ENCODE measurements at places on chromosomes 3 and 15.
A peak's percentile ranks its signal among the peaks of the same experiment; 100 is the strongest.

DNA sequence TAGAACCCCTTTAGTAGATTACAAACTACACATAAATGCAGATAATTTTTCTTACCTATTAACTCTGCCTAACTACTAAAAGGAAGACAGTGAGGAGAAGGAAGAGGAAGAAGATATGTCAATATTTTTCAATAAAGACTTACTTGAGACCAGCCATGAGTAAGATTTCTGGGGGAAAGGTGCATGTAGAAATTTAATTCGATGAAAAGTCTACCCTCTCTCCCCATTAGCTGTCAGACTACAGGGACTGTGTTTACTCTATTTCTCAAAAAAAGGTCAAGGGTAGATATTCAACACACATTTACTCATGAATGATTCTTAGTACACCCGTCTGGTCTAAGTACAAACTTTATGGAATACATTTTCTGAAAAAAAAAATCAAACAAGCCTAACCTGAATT is 6.8 kb downstream of the TSPAN3 start:
- DNase-seq: no peak

DNA sequence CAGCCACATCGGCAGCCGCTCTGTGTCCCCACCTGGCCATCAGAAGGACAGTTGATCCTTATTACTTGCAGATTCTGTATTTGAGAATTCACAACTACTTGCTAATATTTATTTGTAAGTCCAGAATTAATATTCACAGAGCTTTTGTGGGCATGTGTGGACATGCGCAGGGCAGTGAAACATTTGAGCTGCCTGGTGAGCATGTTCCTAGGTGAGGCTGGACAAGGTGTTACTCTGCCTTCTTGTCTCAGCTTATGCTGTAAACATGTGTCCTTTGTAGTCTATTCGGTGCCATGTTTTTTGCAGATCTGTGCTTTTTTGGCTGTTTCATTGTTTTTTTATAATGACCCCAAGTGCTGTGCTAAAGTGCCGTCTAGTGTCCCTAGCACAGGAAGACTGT is 15.6 kb downstream of the FAH start:
- DNase-seq: no peak

- peak; percentile 88 for DNase-seq
Measured at GRCh38 chr15:83207660-83208366, at the start of gene HDGFL3. TSS of gene HDGFL3 (minus strand) at chr15:83207823. CDS start at chr15:83207414, 409 bp downstream.

DNA sequence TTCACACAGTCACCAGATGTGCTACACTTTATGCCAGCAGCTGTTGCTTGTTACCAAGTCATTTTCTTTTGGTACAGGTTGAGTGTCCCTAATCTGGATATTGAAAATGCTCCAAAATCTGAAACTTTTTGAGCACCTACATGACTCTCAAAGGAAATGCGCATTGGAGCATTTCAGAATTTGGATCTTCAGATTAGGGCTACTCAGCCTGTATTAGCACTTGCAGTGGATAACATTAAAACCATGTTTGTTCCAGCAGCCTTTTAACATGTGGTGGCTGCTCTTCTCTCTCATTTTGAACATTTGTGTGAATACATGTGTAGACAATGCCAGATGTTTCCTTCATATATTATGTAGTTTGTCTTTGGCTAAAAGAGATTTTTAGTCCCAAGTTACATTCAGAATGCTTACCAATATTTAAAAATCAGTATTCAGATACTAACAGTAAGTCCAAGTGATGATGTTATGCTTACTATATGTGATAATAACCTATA is 230.9 kb upstream of the UBE2E1 start:
- no peak for DNase-seq

- no peak for DNase-seq
Measured at GRCh38 chr3:157618075-157618760, 115.0 kb upstream of the VEPH1 start.

DNA sequence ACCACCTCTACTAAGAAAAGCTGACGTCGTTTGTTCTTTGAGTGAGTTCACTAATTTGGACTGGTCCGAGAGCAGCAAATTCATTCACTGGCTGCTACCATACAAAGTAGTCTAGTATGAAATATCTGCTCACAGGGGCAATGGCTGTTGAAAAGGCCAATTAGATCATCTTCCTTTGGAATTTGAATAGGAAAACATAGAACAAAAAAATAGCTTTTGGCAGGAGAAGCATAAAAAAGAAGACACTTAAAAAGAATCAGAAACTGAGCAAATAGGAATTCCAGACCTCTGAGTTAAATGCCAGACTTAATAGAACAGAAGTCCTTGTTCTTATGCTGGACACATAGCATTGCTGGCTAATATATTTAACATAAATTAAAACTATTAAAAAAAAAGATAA is 159.3 kb downstream of the IL1RAP start:
- DNase-seq: no peak

DNA sequence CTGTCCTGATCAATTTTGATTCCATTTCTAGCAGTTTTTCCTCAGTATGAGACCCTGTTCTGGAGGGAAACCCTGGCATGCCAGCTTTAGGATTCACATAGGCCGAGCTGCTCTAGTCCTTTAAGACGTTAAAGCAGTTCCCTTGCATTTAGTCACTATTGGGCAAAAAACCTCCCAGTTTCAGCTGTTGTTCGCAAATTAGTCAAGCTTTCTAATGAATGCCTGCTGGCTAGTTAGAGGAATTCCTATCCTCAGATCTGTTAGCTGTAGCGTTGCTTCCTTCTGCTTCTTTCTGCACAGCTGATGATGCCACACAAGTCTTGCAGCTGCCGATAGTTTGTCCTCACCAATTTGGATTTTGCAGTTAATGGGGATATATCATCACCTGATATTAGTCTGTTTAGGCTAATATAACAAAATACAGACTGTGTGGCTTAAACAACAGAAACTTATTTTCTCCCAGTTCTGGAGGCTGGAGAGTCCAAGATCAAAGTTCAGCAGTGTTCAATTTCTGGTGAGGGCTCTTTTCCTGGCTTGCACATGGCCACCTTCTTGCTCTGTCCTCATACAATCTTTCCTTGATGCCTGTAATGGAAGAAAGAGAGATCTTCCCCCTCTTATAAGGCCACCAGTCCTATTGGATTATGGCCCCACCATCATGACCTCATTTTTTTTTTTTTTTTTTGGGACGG is 7.5 kb upstream of the UBL7 start:
- no peak for DNase-seq

DNA sequence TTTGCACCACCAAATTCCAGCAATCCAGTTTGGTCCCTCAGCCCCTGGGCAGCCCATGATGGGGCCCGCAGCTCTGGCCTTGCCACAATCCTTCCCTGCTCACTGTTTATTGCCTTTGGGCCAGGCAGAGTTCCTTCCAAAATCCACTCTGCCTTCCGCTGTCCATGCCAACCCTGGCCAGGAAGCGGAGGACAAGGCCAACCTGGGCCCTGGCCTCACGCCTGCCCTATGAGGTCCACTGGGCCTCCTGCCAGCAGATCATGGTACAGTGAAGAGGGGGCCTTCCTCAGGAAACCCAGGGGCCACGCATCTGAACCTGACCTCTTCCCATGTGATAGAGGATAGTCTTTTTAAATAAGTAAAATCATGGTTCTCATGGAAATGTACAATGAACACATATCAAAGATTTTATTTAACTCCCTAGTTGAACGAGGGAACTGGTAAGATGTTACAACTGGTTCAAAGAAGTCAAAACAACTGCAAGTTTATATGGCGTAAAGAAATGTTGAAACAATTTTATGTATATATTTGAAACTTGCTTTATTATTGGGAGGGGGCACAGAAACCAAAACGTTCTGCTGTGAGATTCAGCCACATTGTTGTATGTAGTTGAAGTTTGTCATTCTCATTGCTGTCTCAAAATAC is 95.8 kb upstream of the TNFAIP8L3 start:
- DNase-seq: no peak

- DNase-seq: peak; percentile 63
Measured at GRCh38 chr3:49882166-49882565, 12.5 kb upstream of the CAMKV start.

GRCh38 chr3:136332302-136332701 is 82.2 kb downstream of the PCCB start:
- DNase-seq: no peak

DNA sequence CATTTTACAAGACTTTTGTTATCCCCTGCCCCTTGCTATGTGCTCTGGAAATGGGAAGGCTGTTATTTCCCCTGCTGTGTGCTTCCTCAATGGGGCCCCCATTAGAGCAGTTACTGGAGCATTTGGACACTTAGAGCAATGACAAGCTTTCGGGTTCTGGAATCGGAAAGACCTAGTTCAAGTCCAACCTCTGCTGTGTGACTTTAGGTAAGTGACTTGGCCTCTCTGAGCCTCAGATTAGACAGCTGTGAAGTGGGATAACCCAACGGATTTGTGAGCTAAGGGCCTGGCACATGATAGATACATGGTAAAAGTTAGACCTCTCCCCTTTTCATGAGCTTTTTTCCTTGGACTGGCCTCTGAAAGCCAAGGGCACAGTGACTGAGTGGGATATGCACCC is 84.0 kb upstream of the SEC13 start:
- no peak for DNase-seq

GRCh38 chr15:53843166-53843565 is 83.7 kb upstream of the WDR72 start:
- DNase-seq: no peak

- no peak for DNase-seq
Measured at GRCh38 chr3:117278424-117279190, 569.0 kb downstream of the TUSC7 start.

DNA sequence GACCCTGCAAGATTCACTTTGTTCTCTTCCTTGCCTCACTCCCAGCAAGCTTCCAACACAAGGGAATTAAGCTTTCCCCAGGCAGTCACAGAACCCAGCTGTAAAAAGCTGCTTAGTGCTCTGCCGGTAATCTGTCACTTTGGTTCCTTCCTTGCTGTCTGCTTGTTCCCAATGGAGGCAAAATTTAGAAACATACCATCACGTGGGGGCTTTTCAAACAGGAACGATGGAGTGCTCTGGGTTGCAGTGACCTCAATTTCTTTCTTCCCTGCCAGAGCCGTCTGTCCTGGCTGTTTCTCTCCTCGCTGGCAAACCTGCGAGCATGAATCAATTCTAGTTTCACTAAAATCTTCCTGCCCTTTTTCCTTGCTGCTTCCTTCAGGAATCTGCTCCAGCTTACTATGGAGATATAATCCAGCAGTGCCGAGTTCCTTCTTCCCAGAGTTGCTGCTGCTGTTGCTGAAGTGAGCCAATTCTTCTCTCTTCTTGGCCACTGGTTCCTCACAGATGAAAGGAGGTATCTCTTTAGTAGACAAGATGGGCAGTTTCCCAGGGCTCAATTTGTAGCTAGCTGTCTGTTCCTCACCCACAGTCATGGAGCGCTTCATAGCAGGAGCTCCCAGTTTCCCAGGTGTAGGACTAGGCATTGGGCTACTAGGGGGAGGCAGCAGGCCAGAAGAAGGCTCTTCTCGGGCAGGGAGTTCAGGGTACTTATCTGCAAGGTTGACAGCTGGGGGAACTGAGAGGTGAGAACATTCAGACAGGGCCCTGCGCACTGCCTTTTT is 88.1 kb downstream of the DHX30 start:
- DNase-seq: no peak

DNA sequence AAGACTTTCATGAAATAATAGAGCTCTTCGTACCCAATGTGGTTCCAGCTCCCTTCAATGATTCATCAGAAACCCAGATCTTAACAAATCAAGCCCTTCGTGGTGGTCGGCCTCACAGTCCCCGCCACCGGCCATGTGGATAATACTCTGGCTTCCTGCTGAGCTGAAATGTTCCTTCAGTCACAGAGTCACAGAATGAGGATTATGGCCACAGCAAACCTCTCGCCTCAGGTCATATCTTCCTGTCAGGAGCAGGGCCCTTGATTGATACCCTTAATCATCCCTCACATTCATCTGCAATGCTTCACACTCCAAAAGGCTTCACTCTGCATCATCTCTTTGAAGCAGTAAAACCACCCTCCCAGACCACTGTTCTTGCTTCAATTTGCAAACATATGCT is 452.6 kb downstream of the OCA2 start:
- DNase-seq: no peak

- peak; percentile 86 for DNase-seq
Measured at GRCh38 chr15:48285329-48286214, 45.7 kb upstream of the DUT start.

- no peak for DNase-seq
Measured at GRCh38 chr3:7821858-7822257, 679.8 kb upstream of the LMCD1 start.

GRCh38 chr3:43857361-43858293 is 166.9 kb downstream of the ABHD5 start:
- no peak for DNase-seq

- no peak for DNase-seq
Measured at GRCh38 chr3:187021748-187022402, 91.5 kb downstream of the ST6GAL1 start.

- no peak for DNase-seq
Measured at GRCh38 chr3:182180654-182181385, 469.1 kb downstream of the SOX2 start.

GRCh38 chr15:39376371-39376909 is 204.4 kb upstream of the THBS1 start:
- DNase-seq: no peak

DNA sequence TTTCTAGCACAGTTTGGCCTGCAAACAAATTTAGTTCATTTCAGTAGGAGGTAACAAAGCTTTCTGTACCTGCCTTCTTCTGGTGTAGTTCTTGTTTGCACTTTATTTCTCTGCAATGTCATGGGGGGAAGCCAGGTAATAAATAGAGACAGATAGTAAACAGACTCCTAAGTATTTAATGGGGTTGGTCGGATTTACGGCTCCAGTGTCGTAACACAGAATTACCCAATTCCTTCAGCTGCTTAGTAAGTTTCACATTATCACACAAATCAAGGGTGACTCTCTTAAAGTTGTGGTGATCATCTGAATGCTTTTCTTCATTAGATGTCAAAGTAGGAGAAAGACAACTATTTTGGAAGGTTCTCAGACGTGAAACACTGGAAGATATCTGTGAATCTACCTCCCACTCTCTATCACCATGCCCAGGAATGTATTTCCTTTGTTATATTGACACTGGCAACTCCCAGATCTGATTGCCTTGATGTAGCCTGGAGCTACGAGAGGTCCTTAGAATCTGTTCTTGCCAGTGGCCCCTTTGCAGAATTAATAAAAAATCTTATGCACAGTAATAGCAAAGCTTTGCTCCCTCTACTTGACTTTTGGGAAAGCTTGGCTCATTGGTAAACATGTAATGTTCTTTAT is 25.0 kb upstream of the TMC3 start:
- DNase-seq: no peak
